ENCODE measurements at places on chromosomes 2 and 18.

- DNase-seq, result peak; percentile 69
These were observed 175.1 kb downstream of the ZFP36L2 start for GRCh38 chr2:43051338-43051737.

DNA sequence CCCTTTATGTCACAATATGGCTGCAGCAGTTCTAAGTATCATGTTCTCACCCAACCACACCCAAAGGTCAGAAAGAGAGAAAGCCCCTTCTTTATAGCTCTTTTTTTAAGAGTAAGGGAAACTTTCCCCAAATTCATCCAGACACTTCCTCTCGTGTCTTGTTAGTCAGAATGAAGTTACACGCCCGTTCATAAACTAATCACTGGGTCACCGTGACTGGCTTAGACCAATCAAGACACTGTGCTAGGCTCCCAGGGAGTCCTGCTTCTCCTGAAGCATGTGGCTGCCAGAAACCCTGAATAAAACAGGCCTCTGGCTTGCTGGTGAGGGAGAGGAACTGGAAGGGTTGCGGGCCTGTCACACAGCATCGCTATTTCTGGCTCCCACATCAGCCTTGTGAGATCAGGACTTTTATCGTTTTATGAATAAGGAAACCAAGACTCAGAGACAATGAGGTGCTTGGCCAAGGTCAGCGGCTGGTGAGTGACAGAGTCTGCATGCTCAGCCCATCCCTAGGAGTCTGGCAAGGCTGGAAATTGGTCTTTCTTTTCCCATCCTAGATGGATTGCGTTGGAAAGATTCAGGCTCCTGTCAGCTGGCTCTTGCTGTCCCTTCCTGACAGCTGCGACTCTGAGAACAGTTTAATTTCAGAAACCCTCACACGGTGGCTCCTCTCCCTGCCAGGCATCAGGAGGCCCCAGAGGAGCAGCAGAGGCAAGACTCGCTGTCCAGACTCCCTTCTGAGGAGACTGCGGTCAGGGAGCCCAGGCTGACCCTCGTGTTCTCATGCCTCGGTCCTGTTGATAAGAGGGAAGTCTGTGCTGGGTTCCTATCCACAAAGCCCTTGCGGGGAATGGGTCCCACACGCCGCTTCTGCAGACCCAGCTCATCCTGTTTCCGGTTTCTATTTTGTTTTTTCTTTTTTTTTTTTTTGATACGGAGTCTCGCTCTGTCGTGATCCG is 104.5 kb upstream of the TAF1B start:
- DNase-seq, result no peak

- DNase-seq, result no peak
These were observed 48.9 kb upstream of the IL1R2 start for GRCh38 chr2:101942851-101943250.

DNA sequence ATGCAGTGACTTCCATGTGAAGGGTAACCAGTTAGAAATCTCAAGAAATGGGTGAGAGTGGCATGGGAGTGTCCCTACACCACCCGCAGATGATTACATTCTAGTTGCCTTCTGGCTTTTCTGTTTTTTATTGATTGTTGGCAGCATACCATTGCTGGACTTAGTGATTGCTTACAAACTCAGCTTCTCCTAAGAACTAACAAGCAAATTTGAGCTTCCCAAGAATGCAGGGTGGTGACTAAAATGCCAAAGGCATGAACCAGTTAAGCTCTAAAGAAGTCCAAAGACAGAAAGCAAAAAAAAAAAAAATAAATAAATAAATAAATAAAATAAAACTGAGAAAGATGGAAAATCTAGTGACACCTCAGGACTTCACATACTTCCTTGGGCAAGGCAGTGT is 245.5 kb upstream of the PARD3B start:
- no peak for DNase-seq

DNA sequence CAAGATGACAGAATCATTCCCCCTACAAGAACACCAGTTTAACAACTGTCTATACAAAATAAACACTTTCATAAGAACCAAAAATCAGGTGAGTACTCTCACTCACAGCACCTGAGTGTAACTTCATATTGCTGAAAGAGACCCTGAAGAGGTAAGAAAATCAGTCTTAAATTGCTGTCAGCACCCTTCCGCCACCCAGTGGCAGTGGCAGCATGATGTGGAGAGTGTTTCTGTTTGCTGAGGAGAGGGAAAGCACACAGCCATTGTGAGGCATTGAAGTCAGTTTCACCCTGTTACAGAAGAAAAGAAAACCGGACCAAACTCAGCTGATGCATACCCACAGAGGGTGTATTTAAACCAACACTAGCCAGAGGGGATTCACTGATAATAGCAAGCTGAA is 1240.8 kb upstream of the CRIM1 start:
- DNase-seq, result no peak

DNA sequence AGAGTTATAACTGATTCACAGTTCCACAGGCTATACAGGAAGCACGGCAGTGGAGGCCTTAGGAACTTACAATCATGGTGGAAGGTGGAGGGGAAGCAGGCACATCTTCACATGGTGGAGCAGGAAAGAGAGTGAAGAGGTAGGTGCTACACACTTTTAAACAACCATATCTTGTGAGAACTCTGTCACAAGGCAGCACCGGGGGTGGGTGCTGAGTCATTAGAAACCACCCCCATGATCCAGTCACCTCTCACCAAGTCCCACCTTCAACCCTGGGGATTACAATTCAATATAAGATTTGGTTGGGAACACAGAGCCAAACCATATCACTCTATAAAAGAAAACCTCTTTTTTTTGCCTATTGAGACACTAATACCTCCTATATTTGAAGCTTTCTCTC is 1108.5 kb upstream of the CDH2 start:
- no peak for DNase-seq

DNA sequence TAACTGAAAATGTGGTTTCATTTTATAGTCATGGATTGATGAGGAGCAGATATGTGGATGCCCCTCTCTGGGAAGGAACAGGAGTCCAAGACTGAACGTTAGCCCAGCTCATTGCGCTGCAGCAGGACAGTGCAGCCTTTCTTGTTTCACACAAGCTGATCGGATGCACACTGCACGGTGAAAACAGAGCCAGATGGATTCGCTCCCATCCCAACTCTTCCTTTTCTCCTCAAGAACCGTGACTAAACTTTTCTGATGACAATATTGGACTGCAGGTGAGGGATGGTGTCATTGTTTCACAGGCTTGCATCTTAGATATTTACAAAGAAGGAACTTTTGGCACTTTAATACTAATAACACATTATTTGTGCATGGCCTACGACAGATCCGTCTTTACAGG is 33.8 kb upstream of the COPS8 start:
- DNase-seq, result no peak

GRCh38 chr18:34033968-34034367 is 190.7 kb downstream of the NOL4 start:
- DNase-seq, result no peak
